Nucleus accumbens (tissue), 56 donors: ENCODE measurements at places on chromosomes 4 and X.

DNA sequence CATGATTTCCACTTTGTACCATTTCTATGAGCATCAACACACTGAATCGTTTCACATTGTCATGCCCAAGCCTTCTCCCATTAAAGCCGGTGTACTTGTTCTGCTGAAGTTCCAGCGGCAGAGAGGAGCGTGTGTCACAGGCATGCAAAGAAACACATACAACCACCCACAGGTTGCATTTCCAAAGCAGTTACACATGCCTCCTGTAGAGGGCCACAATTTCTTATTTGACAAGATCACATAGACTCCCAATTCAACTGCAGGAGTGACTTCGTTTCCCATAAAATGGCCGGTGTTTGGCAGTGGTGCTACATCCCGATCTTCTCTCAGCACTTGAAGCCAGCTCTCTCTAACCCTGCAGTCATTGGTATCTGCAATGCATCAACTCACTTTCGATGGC is 992.6 kb downstream of the NLGN4X start:
- DNase-seq, result no peak

DNA sequence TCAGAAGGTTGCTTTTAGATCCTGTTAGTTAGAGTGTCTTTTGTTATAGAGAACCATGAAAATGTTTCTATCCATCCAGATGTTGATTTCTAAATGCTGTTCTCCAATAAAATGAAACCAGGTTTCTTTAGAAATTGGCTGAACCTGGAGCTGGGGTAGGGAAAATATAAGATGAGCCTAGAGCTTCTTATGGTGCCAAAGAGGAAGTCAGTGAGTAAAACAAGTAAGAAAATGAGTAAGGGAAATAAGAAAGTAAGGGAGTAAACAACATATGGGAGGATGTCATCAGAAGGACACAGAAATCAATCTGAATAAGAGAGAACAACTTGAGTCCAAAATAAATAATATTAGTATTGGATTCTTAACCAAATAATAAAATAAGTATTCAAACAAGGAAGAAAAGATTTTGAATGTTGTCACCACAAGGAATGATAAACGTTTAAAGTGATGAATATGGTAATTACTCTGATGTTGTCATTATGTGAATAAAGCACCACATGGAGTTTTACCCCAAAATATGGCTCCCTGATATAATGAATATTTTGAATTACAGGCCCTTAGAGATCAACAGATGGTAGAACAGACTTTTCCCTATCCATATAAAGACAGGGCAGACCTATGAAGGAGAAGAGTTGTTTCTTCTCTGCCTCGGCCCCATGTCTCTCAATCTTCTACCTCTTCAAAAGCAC is 506.1 kb downstream of the IL15 start:
- no peak for DNase-seq

GRCh38 chrX:41332408-41333002 is 1.5 kb upstream of the DDX3X start:
- DNase-seq, result no peak

DNA sequence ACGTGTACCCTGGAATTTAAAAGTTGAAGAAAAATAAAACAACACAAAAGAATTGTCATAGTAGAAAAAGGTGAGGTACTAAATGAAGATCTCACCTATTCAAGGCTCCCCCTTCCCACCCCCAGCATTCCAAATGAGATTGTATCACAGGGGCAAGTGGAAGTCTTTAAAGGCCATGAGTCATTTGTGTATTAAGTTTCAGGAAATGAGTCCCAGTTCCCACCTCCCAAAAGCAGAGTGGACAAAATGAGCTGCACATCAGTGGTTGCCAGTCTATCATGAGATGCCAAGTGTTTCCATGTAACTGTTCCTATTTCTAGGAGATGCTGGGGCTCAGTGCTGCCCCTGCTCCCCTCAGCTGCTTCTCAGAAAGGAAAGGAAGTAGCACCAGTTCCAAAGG is 20.1 kb downstream of the ARHGEF9 start:
- no peak for DNase-seq

DNA sequence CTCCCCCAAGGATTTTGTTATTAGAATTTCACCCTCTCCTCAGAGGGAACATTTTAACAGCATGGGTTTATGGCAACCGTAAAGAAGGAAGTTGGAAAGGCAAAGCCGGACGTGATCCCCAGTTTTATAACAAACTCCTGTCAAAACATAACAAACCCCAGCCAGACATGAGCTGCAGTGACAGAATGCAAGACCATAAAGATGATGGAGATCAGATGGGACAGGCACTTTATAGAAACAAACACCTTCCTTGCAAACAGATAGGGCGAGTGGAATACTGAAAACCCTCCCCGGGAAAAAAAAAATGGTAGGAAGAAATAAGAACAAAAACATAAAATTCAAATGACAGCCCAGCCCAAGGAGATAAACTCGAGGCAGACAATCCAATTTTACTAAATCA is 281.4 kb downstream of the LDB2 start:
- DNase-seq, result no peak

GRCh38 chrX:10017872-10018271 is 50.7 kb downstream of the CLDN34 start:
- DNase-seq, result no peak

- no peak for DNase-seq
Observed at GRCh38 chrX:124001581-124001980, 40.1 kb downstream of the STAG2 start.

DNA sequence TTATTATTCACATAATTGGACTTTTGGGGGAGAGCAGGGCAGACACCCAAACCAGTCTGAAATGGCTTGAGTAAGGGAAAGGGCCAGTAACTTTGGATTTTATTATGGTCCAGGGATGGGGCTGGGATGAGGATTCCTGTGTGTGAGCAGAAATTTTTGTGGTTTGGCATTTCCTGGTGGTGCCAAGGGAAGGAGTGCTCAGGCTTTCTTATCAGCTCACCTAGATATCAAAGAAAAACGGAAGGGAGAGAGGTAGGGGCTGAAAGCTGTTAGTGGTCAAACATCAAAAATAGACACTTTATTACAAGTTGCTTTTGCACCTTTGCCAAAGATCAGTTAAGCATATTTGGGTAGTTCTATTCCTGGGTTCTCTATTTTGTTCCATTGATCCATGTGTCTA is 128.5 kb upstream of the DIPK2B start:
- DNase-seq, result no peak

- DNase-seq, result no peak
Observed at GRCh38 chrX:41602816-41603345, 85.9 kb upstream of the GPR34 start.

DNA sequence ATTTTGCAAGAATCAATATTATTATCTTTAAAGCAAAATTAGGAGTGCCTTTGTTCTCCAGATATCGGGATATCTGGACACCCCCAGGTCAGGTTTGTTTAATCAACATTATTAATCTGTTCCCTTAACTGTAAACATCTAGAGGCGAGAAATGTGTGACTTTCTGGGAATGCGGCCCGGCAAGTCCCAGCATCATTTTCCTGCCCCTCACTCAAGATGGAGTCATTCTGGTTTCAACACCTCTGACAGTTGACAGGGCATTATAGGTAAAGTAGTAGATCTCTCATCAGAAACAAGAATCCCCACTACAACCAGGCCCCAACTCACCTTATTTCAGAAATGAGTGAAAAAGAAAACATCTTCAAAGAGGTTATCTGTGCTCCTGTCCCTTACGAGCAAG is 331.6 kb upstream of the ZFP42 start:
- no peak for DNase-seq

DNA sequence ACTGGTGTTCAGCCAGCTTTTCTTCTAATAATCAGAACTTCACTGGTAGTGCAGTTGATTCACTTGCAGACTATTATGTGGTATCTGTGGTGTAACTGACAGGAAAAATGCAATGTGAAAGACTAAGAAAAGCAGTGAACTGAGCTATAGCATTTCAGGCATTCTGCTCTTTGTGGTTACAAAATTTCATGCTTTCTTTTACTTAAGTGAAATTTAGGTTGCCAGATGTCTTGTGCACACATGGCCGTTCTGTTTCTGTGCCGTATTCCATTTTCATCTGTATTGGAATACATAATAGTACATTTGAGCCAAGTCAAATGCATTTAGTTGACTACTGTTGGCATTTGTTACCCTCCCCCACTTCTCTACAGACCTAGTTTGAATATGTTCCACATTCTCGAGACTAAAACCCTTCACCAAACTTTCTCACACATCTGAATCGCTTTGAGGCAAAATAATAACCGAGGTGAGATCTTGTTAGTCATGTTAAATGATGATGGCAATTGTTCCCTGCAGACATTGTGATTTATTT is 8.2 kb downstream of the RTL3 start:
- DNase-seq, result no peak

- no peak for DNase-seq
Observed at GRCh38 chr4:173269280-173269679, 64.9 kb downstream of the HMGB2 start.
